ENCODE measurements at places on chromosomes 2 and 18. TPM values are rescaled to one million over a fixed set of nuclear protein-coding genes. Genes with fewer than 3 reads are reported as not detected.
A peak's percentile ranks its signal among the peaks of the same experiment; 100 is the strongest.

Gene SETBP1
- 19.4 TPM for polyA plus RNA-seq

Gene NEU2
- polyA plus RNA-seq: not detected

Gene RFX8
- polyA plus RNA-seq: 1.1 TPM

GRCh38 chr2:135124924-135125886 lies 73.1 kb downstream of the RAB3GAP1 start:
- DNase-seq: no peak

DNA sequence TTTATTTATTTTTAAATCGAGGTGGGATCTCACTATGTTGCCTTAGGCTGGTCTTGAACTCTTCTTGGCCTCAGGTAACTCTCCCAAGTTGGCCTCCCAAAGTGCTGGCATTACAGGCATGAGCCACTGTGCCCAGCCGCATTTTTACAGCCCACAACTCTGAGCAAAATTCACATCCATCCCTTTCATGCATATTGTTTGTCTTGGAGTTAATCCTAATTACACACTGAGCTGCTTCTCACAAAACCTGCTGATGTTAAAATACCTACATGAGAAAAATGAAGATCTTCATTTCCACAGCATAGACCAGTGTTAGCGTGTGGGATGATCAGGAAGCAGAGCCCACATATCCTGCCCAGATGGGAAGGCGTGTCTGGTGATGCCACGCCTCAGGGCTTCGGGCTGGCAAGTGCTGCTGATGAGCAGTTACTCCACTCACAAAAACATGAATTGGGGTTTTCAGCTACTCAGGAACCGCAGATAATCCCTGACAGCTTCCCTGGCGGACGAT lies 14.6 kb downstream of the ITGB1BP1 start:
- no peak for DNase-seq

DNA sequence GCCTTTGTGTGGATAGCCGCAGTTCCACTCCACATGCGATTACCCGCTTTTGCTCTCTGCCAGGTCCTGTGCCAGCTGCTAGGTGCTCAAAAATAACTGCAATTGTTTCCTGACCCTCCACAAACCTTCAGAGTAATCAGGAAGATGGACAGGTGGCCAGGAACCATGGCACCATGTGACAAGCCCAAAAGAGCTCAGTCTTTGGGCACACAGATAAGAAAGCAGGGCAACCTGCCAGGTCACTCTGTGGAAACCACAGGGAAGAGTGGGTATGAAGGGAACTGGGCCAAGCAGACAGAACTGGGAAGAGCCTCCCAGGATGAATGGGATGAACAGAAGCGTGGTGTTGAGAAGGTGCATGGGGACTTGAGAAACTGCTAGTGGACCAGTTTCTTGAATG lies 79.4 kb upstream of the AGAP1 start:
- DNase-seq: no peak

- DNase-seq: no peak
These were observed 230.6 kb downstream of the EIPR1 start for GRCh38 chr2:3146772-3147650.

DNA sequence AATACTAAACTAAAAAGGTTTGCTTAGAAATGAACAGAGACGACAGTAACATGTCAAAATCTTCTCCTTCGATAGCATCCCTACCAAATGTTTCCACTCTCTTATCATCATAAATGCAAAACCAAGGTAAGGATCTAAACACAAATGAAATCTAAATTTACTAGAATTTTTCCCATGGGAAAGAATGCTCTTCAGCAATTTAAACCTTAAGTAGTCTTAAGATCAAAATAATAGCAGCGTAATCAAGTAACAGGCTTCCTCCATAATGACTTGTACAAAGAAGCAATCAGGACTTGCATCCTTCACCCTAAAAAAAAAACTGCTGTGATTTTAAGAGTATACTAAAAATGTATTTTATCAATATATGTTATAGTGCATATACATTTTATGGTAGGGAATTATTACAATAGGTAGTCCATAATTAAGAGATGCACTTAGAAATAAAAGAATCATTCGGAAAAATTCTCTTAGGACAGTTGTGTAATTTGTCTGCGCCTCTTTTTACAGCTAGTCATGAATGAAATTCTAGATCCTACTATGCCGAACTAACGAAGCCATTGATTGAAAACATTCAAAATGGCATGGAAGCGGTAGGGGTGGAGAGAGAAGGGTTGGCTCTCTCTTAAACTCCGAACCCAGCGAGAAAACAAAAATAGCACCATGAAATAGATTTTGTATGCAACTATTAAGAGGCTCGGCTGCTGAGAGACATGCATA lies 1.3 kb downstream of the PGAP1 start:
- peak; percentile 27 for DNase-seq

DNA sequence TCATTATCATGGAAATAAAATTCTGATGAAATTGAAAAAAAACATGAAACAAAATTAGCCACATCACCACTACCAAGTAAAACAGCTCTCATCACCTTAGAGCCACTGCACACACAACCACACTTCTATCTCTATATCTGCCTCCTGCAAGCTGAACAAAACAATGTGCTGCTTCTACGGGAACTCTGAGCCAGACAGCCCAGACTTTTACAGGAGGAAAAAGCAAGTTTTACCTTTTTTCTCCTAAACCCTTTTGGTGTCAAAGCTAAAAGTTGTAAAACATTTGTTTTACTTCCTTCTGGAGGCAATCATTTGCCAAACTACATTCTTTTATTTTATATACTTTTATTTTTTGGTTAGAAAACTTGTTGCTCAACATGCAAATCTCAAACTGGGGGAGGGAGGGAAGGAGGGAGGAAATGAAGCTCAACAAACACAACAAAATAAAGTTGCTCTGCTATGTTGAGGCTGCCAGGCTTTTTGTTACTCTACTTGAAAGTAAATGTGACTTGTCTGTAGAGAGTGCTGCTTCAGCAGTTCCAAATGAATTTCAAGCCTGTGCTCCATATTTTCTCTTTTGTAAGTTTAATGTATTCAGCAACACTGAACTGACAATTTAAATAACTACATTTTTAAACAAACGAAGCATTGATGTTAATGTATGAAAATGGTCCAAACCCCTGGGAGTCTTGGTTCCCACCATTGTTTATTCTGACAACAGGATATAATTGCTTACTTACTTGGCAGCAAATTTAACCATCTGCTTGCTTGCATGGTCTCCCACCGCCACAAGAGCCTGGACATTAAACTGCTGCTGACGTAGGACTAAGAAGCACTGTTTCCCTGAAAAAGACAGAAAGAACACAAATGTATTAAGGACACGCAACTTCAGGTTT lies 24.5 kb downstream of the DARS1 start:
- peak; percentile 85 for DNase-seq

GRCh38 chr2:228669690-228670089 lies 488.2 kb upstream of the SPHKAP start:
- DNase-seq: no peak

GRCh38 chr18:62827397-62827796 lies 112.1 kb downstream of the PHLPP1 start:
- DNase-seq: no peak

Gene GPR35
- 1.2 TPM for polyA plus RNA-seq

GRCh38 chr2:233498126-233498525 lies 68.5 kb downstream of the USP40 start:
- no peak for DNase-seq

GRCh38 chr2:8196316-8196715 lies 485.5 kb upstream of the ID2 start:
- no peak for DNase-seq

Gene CAB39
- 62.9 TPM for polyA plus RNA-seq

Gene OR6B2
- polyA plus RNA-seq: not detected

GRCh38 chr2:228066126-228066798 lies 115.2 kb downstream of the SPHKAP start:
- no peak for DNase-seq

- no peak for DNase-seq
These were observed 31.2 kb upstream of the EN1 start for GRCh38 chr2:118878531-118879149.

Gene SLC16A14
- polyA plus RNA-seq: 13.2 TPM

Gene CEP192
- 44.5 TPM for polyA plus RNA-seq

Measured in right lung (tissue), 10 donors.